ENCODE measurements at places on chromosomes 11 and 22. TPM values are rescaled to one million over a fixed set of nuclear protein-coding genes. Genes with fewer than 3 reads are reported as not detected.

The MYBPC3 gene
- total RNA-seq, result 0.72 TPM

DNA sequence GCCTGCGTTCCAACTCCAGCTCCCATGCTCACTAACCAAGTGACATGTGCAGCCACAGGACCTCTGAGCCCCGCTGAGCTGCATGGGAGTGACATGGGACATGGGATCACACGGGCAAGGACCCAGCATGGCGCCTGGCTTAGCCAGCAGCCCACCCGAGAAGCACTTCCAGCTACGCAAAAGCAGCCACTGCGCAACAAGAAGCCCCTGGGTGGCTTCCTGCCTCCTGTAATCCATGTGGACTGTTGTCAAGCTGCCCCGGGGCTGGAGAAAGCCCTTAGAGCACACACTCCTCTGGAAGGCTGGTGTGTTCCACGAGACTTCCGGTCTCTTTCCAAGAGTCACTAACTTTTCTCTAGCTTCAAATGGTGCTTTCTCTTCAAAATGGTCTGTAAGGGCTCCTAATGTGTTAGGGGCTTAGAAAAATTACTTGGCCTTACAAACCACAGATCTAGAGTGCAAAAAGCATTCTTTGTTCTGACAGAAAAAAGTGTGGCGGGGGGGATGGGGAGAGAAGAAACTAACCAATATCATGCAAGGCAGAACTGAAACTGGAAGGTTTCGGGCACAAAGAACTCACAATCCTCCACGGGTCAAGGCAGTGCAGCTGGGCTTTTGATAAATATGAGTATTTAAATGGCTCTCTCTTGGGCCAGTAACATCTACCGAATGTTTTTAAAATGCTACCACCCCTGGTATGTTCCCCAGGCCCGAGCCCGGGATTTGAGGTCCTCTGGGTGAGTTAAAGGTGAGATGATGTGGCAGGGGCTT is 5.5 kb downstream of the C11orf24 start:
- H3K4me1 ChIP-seq, result peaks cover 57% of the 10 kb centered on the region
- no peak overlapping the region for H3K4me3 ChIP-seq
- no peaks in the 10 kb centered on the region for H3K27me3 ChIP-seq
- peaks cover 66% of the 10 kb centered on the region for H3K36me3 ChIP-seq
- peak; percentile 46 for DNase-seq

The BRMS1 gene
- 37.4 TPM for total RNA-seq

DNA sequence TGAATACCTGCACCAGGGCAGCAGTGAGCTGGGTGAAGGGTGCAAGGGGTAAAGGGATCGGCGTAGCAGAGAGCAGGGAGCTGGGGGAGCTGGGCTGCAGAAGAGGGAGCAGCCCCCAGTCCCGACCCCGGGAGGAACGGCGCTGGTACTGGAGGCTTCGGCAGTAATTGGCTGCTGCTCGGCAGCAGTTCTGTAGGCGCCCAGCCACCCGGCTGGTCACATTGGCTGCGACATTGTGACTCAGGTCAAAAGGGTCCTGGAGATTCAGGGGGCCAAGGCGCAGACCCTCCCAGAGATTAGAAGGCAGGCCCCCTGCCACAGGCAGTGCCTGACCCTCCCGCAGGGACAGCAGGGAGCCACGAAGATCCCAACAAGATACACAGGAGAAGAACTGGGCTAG is 2.1 kb upstream of the EEF1G start:
- peaks cover 68% of the 10 kb centered on the region for H3K36me3 ChIP-seq
- DNase-seq, result no peak
- H3K4me1 ChIP-seq, result peaks cover 45% of the 10 kb centered on the region
- H3K27me3 ChIP-seq, result no peaks in the 10 kb centered on the region
- peak overlapping the region; percentile 95 for H3K27ac ChIP-seq

GRCh38 chr11:71305451-71306125 is 53.2 kb upstream of the SHANK2 start:
- H3K4me3 ChIP-seq, result no peak overlapping the region
- no peak for DNase-seq
- no peaks in the 10 kb centered on the region for H3K36me3 ChIP-seq
- no peak overlapping the region for H3K27ac ChIP-seq

GRCh38 chr11:75147191-75147874 is 3.6 kb upstream of the SLCO2B1 start:
- no peaks in the 10 kb centered on the region for H3K27me3 ChIP-seq
- H3K27ac ChIP-seq, result peak overlapping the region; percentile 10
- no peak overlapping the region for H3K4me3 ChIP-seq

GRCh38 chr11:113855803-113856202 is 19.6 kb downstream of the USP28 start:
- no peak overlapping the region for H3K4me3 ChIP-seq
- no peak for DNase-seq
- no peak overlapping the region for H3K27ac ChIP-seq
- H3K36me3 ChIP-seq, result peaks cover 11% of the 10 kb centered on the region
- peaks cover 15% of the 10 kb centered on the region for H3K4me1 ChIP-seq
- no peaks in the 10 kb centered on the region for H3K27me3 ChIP-seq

The RAB3IL1 gene
- 4.0 TPM for total RNA-seq

- no peaks in the 10 kb centered on the region for H3K36me3 ChIP-seq
- DNase-seq, result no peak
Observed at GRCh38 chr22:48832592-48832991, 995.1 kb downstream of the BRD1 start.

The MAP6 gene
- 0.58 TPM for total RNA-seq

GRCh38 chr11:62444236-62444833 is 25.5 kb downstream of the SCGB1A1 start:
- peak; percentile 83 for DNase-seq
- no peaks in the 10 kb centered on the region for H3K36me3 ChIP-seq
- peak overlapping the region; percentile 89 for H3K27ac ChIP-seq

DNA sequence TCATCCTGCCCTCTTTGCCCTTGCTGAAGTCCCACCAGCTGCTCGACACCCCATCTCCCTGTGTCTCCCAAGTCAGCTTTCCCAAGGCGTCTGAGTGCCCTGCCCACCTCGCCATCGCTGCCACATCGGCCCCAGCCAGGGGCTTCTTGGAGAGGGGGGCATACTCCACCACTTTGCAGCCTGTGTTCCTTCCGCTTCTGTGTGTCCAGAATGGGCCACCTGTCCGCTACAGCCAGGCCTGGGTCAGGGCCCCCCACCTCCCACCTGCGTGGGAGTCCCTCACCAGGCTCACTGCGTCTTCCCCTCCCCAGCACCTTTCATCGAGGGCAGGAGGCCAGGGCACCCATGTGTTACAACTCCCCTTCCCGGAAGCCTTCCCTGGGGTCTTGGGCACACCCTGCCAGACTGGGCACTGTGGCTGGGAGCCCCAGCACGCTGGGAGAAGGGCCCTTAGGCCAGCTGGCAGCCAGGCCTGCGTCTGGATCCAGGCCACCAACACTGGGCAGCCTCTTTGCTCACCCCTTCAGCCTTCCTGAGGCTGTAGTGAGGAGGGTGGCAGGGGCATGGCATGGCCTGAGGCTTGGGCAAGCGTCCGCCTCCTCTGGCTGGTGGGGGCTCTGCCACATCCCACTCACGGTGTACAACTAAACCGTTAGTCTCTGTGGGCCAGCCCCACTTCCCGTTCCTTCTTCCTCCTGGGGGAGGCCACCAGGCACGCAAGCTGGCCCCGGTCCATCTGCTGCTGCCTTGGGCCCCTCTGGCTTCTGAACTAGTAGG is 13.4 kb downstream of the CPT1A start:
- no peaks in the 10 kb centered on the region for H3K27me3 ChIP-seq
- peaks cover 20% of the 10 kb centered on the region for H3K36me3 ChIP-seq
- peak overlapping the region; percentile 10 for H3K27ac ChIP-seq
- DNase-seq, result no peak
- no peak overlapping the region for H3K4me3 ChIP-seq

The TNNT3 gene
- not detected for total RNA-seq

GRCh38 chr22:20606041-20606783 is 98.8 kb downstream of the MED15 start:
- peak; percentile 84 for DNase-seq
- H3K4me3 ChIP-seq, result no peak overlapping the region
- peaks cover 22% of the 10 kb centered on the region for H3K27me3 ChIP-seq
- peaks cover 7% of the 10 kb centered on the region for H3K4me1 ChIP-seq
- no peaks in the 10 kb centered on the region for H3K36me3 ChIP-seq

The P2RY6 gene
- not detected for total RNA-seq

The SYT7 gene
- total RNA-seq, result 1.3 TPM

DNA sequence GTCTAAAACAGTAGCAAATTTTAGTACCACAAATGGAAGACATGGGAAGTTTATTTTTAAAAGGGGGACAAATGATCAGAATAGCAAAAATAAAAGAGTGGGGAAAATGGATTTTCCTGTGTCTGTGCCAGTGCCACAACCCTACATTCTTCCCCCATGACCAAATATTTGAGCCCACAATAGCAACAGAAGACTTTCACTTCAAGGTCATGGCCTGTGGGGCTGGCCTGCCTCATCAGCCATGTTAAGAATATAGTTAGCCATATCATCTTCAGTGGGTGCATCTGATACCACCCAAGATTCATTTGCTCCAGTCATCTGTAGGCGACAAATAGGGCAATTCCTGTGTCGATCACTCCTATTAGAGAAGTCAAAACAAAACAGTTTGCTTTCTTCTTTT is 26.3 kb downstream of the RNF141 start:
- H3K4me3 ChIP-seq, result no peak overlapping the region
- H3K36me3 ChIP-seq, result peaks cover 36% of the 10 kb centered on the region
- DNase-seq, result no peak
- H3K27ac ChIP-seq, result no peak overlapping the region
- H3K27me3 ChIP-seq, result no peaks in the 10 kb centered on the region
- H3K4me1 ChIP-seq, result no peaks in the 10 kb centered on the region

The SCGB1C1 gene
- not detected for total RNA-seq

DNA sequence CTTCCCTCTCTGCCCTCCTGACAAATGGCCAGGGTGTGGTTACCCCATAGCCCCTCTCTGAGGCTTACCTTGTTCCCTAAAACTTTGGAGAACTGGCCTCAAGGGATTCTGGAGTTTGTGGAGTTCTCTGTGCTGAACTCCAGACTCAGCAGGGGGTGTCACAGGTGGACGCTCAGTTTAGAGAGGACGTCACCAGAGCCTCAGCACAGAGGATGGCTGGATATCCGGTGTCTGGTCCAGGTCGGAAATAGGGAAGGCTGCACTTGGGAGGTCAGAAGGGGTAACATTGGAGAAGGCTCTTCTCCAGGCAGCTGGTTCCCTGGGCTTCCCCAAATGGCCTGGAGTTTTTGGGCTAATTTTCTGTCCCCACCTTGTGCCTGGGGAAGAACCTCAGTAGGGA is 64.2 kb downstream of the ADAMTS15 start:
- no peak for DNase-seq
- peaks cover 26% of the 10 kb centered on the region for H3K4me1 ChIP-seq
- no peaks in the 10 kb centered on the region for H3K36me3 ChIP-seq
- peak overlapping the region; percentile 14 for H3K27ac ChIP-seq

DNA sequence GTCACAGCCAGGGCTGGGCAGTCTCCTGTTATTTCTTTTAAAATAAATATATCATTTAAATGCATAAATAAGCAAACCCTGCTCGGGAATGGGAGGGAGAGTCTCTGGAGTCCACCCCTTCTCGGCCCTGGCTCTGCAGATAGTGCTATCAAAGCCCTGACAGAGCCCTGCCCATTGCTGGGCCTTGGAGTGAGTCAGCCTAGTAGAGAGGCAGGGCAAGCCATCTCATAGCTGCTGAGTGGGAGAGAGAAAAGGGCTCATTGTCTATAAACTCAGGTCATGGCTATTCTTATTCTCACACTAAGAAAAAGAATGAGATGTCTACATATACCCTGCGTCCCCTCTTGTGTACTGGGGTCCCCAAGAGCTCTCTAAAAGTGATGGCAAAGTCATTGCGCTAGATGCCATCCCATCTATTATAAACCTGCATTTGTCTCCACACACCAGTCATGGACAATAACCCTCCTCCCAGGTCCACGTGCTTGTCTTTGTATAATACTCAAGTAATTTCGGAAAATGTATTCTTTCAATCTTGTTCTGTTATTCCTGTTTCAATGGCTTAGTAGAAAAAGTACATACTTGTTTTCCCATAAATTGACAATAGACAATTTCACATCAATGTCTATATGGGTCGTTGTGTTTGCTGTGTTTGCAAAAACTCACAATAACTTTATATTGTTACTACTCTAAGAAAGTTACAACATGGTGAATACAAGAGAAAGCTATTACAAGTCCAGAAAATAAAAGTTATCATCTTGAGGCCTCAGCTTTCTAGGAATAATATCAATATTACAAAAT is 13.4 kb downstream of the OR51B4 start:
- no peaks in the 10 kb centered on the region for H3K36me3 ChIP-seq
- no peaks in the 10 kb centered on the region for H3K27me3 ChIP-seq
- H3K27ac ChIP-seq, result no peak overlapping the region
- H3K4me1 ChIP-seq, result no peaks in the 10 kb centered on the region
- DNase-seq, result peak; percentile 43

The PANX3 gene
- total RNA-seq, result not detected

The CYP2D6 gene
- 0.92 TPM for total RNA-seq

- H3K4me1 ChIP-seq, result peaks cover 10% of the 10 kb centered on the region
- no peaks in the 10 kb centered on the region for H3K36me3 ChIP-seq
- DNase-seq, result no peak
- H3K4me3 ChIP-seq, result no peak overlapping the region
- H3K27me3 ChIP-seq, result no peaks in the 10 kb centered on the region
- peak overlapping the region; percentile 32 for H3K27ac ChIP-seq
Observed at GRCh38 chr11:7490054-7490453, 4.7 kb downstream of the OLFML1 start.

The CD3E gene
- total RNA-seq, result not detected

The C22orf39 gene
- 124 TPM for total RNA-seq

The ANKK1 gene
- not detected for total RNA-seq

GRCh38 chr11:102244681-102245409 is 72.4 kb upstream of the BIRC3 start:
- no peaks in the 10 kb centered on the region for H3K27me3 ChIP-seq
- H3K4me3 ChIP-seq, result no peak overlapping the region
- no peaks in the 10 kb centered on the region for H3K36me3 ChIP-seq
- no peak overlapping the region for H3K27ac ChIP-seq
- peaks cover 7% of the 10 kb centered on the region for H3K4me1 ChIP-seq

- no peak overlapping the region for H3K27ac ChIP-seq
- no peaks in the 10 kb centered on the region for H3K36me3 ChIP-seq
- no peak for DNase-seq
- H3K4me1 ChIP-seq, result no peaks in the 10 kb centered on the region
Observed at GRCh38 chr22:25900880-25901279, 158.9 kb downstream of the MYO18B start.

GRCh38 chr11:82303671-82304070 is 430.0 kb downstream of the FAM181B start:
- H3K4me3 ChIP-seq, result no peak overlapping the region
- H3K36me3 ChIP-seq, result no peaks in the 10 kb centered on the region
- no peaks in the 10 kb centered on the region for H3K27me3 ChIP-seq
- H3K27ac ChIP-seq, result no peak overlapping the region
- no peak for DNase-seq
- no peaks in the 10 kb centered on the region for H3K4me1 ChIP-seq

The EXPH5 gene
- 23.7 TPM for total RNA-seq

DNA sequence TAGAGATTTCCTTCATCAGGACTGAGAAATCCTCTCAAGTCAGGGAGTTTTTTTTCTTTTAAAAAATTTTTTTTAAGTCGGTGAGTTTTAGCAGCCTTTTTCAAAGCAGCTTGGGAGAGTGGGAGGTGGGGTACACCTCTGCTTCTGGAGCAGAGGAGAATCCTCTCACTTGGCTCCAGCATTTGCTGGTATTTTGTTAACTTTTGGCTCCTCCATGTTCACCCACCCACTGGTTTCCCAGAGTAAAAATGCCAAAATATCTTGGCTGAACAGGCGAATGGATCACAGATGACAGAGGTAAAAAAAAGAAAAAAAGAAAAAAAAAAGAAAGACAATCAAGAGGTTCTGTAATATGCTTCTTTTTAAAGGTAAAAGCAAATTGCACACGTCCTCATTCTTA is 68.0 kb downstream of the GAB2 start:
- peaks cover 32% of the 10 kb centered on the region for H3K4me1 ChIP-seq
- peak overlapping the region; percentile 68 for H3K27ac ChIP-seq
- H3K27me3 ChIP-seq, result no peaks in the 10 kb centered on the region
